ENCODE measurements at places on chromosomes 2 and 18.

- no peak for DNase-seq
These were observed 79.5 kb downstream of the COX7A2L start for GRCh38 chr2:42281416-42282081.

GRCh38 chr2:235810846-235811245 lies 317.0 kb downstream of the AGAP1 start:
- no peak for DNase-seq

GRCh38 chr2:161165811-161166210 lies 5.6 kb downstream of the TANK start:
- DNase-seq, result no peak

DNA sequence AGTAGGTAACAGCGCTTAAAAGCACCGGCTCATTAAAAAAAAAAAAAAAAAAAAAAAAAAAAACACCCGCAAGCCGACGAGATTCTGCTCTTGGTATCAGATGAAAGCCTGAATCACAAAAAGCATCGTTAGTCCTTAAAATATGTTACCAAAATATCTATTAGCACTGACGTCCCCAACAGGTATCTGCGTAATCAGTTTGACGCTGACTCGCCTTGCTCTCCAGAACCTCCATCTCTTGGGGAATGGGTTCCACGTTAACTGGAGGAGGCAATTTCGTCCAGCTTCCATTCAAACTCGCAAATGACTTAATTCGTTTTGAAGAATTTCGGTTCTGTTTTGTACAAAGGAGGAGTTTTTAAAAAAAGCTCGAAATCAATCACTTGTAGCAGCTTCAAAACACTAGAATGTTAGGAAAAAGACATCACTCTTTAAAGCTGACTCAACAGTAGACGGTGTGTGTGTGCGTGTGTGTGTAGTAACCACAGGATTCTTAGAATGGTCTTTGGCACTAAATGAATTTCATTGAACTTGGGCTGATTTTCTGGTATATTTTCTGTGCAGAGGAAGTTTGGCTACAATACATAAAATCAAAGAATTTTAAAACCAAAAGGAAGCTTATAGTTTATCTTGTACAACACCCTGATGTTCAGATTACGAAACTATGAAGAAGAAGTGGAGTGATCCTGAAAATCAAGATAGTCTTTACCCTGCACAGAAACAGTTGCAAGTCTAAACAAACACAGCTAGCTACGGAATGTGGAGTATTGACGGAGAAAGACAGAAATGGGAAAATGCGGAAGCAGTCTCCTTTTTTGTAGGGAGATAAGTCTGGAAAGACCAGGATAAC lies 1.1 kb upstream of the PGAP1 start:
- no peak for DNase-seq

GRCh38 chr2:137172162-137172561 lies 406.8 kb downstream of the THSD7B start:
- DNase-seq, result no peak

DNA sequence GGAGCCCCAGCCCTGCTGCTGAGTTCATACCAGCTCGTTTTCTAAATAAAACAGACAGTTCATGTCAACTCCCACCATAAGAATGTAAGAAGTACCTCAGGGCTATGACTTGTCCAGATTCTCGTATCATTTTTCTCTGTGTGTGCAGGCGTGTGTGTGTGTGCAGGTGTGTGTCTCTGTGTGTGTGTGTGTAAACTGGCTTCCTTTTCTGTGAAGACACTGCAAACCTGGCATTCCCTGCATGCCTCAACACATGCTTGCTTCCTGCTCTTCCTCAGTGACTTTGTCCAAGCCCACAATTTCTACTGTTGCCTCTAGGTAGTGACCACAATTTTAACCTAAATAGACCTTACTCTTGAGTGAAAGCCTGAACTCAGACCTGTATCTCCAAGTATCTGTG lies 879.0 kb downstream of the SLC4A3 start:
- no peak for DNase-seq
